ENCODE measurements at places on chromosomes 16 and 17.

GRCh38 chr17:384622-385177, 32.1 kb upstream of the RPH3AL start:
- no peak for DNase-seq

- DNase-seq, result no peak
Observed at GRCh38 chr16:67884-68789, 4.3 kb downstream of the RHBDF1 start.

DNA sequence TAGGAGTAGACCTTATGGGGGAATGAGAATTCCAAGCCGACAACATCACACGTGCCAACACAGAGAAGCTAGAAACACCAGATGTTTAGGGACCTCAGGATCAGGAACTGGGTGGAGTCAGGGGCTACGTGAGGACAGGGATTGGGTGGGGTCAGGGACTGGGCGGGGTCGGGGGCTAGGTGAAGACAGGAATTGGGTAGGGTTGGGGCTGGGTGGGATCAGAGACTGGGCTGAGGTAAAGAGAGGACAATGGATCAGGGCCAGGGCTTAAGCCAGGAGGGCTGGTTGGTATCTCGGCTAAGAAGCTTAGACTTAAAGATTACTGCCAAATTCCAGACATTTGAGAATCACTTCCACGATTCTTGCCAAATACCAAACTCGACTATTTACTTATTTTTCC, 11.6 kb downstream of the TEKT5 start:
- DNase-seq, result no peak

DNA sequence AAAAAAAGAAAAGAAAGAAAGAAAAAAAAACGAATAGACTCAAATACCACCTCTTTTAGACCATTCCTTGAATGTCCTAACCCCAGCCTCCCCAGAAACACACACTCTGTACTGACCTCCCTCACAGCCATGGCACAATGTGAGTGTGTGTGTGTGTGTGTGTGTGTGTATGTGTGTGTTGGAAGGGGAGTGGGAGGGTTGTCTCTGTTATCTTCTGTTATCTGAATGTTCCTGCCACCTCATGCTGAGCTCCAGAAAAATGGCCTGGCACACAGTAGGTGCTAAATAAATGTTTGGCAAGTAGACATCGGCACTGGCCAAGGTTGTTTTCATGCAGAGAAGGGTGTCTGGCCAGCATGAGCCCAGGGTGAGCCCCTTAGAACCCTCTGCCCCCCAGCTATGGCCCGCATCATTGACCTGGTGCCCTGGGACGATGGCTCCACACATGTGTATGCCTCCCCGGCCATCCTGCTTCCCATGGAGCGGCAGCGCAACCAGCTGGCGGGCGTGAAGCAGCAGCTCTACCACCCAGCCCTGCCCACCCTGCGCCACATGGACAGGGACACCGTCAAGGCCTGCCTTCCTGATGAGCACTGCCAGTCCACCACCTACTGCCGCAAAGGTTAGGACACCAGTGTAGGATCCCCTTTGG, 6.6 kb upstream of the CNGB1 start:
- no peak for DNase-seq

DNA sequence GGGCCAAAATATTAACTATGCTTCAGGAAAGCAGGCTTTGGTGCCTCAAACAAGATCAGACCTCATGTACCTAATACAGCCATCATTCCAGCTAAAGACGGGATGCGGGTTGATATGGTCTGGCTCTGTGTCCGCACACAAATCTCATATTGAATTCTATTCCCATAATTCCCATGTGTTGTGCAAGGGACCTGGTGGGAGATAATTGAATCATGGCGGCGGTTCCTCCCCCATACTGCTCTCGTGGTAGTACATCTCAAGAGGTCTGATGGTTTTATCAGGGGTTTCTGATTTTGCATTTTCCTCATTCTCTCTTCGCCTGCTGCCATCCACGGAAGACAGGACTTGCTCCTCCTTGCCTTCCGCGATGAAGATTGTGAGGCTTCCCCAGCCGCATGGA, 19.1 kb upstream of the CHST6 start:
- DNase-seq, result no peak
